Colonic mucosa (tissue), 4 donors: ENCODE measurements at places on chromosomes 5 and 9. TPM values are rescaled to one million over a fixed set of nuclear protein-coding genes. Genes with fewer than 3 reads are reported as not detected.

Gene FRMD3
- 14.7 TPM for total RNA-seq

Gene PCDHA1
- 0.13 TPM for total RNA-seq

Gene GFPT2
- total RNA-seq = 0.62 TPM

Gene SLC9A3
- total RNA-seq = 70.0 TPM

Gene MEGF10
- total RNA-seq = 0.88 TPM

Gene SLC23A1
- total RNA-seq = 5.0 TPM

Gene ZFP37
- 0.80 TPM for total RNA-seq

Gene DIRAS2
- total RNA-seq = not detected

Gene MYMK
- not detected for total RNA-seq

Gene CCDC192
- not detected for total RNA-seq

Gene DOK3
- total RNA-seq = 4.1 TPM

Gene ZDHHC11
- total RNA-seq = 7.8 TPM

Gene STPG3
- not detected for total RNA-seq

Gene SLC35D2
- total RNA-seq = 95.0 TPM

Gene LURAP1L
- total RNA-seq = 19.3 TPM

Gene SHOC1
- total RNA-seq = not detected

Gene ST8SIA4
- 2.6 TPM for total RNA-seq

Gene ANKDD1B
- total RNA-seq = 6.3 TPM

Gene CDH18
- total RNA-seq = not detected

Gene MLLT3
- total RNA-seq = 44.6 TPM

Gene LCN1
- total RNA-seq = not detected

Gene LCN12
- total RNA-seq = 8.6 TPM

Gene CDC25C
- 10.2 TPM for total RNA-seq

Gene SLC34A1
- not detected for total RNA-seq

Gene NR6A1
- total RNA-seq = 4.9 TPM

Gene PTPA
- total RNA-seq = 94.5 TPM

Gene QRFP
- total RNA-seq = 0.77 TPM

Gene C9orf152
- 80.1 TPM for total RNA-seq

Gene TYRP1
- 0.30 TPM for total RNA-seq

Gene LRRC26
- 95.8 TPM for total RNA-seq

Gene KDM3B
- total RNA-seq = 62.3 TPM

Gene RNF183
- total RNA-seq = 9.2 TPM

Gene IFNE
- not detected for total RNA-seq

Gene SPOCK1
- total RNA-seq = 2.1 TPM

Gene LHX3
- total RNA-seq = not detected

Gene NEURL1B
- total RNA-seq = 61.6 TPM
